ENCODE measurements at places on chromosomes 12 and 14.

DNA sequence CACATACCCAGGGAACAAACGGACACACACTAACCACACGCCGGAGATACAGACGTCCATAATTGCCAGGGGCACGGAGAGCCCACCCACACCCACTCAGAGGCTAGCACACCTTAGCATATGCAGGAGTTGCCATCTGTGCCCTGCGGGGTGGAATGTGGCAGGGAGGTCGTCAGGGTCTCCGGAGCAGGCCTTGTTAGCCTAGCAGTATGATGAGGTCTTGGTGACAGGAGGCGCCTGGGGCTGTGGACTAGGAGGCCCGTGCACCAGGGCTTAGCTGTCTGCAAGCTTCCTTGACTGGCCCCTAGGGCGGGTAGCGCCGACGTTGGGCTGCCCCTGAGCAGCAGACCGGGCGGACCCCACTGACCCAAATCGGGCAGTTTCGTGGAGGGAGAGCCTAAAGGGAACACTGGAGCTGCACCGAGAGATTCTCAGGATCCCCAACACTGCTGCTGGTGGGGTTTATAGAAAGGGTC lies 10.0 kb downstream of the STAC3 start:
- DNase-seq = no peak

GRCh38 chr14:100019156-100019744 lies 46.0 kb upstream of the EVL start:
- no peak for DNase-seq

- no peak for DNase-seq
These were observed 58.4 kb downstream of the SLC25A47 start for GRCh38 chr14:100381395-100382105.

DNA sequence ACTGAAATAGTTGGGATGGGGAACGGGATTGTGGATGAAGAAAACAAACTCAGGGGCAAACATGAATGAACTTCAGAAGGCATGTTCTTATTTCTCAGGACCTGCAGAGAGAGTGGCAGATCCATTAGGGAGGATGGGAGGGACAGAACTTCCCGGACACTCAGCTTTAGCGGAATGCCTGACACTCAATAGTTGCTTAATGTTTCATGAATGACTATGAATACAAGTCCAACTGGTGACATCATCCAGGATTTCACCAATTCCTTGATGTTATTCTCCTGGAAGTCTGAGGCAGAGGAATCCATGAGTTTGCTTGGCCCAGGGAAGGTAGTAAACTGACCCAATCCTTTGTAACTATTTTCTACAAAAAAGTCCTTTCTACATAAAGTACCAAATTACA lies 37.8 kb upstream of the LRRC10 start:
- no peak for DNase-seq

DNA sequence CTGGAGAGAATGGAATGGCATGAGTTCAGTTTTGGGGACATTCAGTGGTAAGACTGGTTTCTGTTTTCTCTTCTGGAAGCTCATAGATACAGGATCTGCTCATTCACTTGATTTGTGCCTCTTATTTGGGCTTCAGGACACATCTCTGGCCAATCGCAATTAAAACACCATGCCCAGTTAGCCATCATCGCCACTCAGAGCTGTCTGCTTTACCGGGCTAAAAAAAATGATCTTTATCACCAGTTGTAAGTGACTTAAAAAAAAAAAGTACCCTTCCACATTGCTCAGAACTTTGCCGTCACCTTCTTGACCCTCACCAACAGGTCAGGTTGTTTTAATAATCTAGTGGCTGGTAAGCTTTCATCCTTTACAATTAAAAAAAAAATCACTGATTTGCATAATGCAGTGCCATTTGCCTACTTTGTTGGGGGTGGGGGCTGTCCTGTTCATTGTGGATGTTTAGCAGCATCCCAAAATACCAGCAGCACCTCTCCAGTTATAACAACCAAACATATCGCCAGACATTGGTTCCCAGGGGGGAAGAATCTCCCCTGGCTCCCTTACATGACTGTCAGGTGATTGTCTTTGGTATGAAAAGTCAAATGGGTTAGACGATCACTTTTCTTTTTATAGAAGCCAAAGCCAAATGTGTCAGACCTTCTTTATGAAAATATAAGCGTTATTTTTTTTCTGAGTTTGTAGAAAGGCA lies 150.1 kb downstream of the PRKCH start:
- DNase-seq = no peak

- no peak for DNase-seq
These were observed 7.6 kb downstream of the AICDA start for GRCh38 chr12:8605057-8605456.

- no peak for DNase-seq
These were observed 74.9 kb downstream of the TBK1 start for GRCh38 chr12:64526859-64527258.

DNA sequence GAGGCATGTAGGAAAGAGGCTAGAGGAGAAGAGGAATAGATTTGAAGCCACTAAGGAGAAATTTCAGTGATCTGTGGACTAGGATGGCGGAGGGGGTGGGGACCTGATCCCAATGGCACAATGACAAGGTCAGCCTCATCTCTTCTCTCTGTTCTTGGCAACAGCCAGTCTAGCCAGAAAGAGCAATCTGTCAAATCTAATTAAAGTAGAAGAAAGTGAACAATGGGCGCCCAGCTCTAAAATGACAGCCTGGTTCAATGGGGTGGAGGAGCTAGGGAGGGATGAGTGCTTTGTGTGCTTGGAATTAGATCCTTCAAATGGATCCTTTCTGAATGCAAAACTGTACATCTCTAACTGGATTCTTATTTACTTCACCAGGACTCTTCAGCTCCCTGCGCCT lies 37.2 kb upstream of the TUBA1C start:
- DNase-seq = no peak

GRCh38 chr14:104313674-104314073 lies 175.3 kb downstream of the KIF26A start:
- DNase-seq = no peak

GRCh38 chr14:31395572-31396205 lies 24.7 kb downstream of the HEATR5A start:
- no peak for DNase-seq

GRCh38 chr12:55839345-55840140 lies 3.2 kb downstream of the MMP19 start:
- no peak for DNase-seq

DNA sequence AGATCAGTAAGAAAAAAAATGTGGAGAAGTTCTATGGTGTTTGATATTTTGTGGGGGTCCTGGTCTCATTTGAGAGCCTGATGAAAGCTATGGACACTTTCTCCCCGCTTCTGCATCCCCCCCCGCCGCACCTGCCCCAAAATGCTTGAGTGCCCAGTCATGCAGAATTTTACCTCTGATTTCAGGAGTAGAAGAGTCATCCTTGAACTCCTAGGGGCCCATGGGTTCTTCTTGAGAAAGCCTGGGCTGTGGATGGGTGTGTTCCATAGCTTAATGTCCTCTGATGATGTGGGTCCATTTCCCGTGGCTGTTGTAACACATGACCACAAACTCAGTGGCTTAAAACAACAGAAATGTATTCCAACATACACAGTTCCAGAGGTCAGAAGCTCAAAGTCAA lies 248.8 kb upstream of the PWP1 start:
- DNase-seq = no peak

DNA sequence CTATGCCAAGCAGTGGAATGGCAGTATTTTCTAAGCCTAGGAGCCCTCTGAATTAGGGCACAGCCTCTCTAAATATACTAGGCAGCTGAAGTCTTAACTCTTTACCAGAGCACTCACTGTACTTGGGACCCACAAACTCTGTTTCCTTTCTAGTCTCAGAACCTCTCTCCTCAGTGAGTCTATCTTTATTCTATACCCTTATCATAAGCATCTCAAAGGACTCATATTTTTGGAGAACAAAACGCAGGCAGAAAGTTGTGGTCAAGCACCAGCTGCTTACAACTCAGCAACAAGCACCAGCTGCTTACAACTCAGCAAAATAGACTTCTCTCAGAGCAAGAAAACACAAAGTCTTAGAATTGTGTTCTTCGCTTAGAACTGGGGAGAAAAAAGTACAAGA lies 993 bp downstream of the CCDC196 start:
- DNase-seq = no peak

DNA sequence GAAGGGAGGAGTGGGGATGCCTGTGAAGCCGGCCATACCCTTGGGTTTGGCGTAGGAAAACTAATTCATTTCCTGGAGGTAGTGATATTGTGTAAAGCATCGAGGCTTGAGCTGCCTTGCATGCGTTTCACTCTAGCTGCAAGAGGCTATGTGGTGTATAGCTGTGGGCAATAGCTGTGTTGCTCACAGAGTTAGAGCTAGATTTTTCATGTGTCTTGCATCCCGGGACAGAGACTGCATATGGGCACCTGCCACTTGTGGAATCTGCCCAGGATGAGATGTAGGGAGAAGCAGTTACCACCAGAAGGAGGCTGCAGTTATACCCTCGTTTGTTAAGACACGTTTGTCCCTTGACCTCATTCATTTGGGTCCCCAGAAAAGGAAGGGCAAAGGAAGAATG lies 106.7 kb downstream of the KTN1 start:
- no peak for DNase-seq

DNA sequence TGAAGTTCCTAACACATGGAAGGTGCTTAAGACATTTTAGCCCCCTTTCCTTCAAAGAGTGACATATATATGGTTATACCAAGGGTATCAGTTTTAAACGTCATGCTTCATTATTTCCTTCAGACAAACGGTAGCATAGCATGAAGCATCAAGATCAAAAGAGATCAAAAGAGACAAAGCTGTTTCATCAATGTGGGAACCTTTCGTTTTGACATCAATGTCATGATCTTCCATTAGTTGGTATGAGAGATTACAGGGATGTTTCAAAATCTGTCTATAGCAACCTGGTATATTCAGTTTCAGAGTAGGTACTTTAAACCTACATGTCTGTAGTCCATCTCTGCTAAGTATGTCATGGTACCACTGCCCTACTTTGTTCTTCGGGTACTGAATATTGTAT lies 28.3 kb downstream of the PUS7L start:
- no peak for DNase-seq

DNA sequence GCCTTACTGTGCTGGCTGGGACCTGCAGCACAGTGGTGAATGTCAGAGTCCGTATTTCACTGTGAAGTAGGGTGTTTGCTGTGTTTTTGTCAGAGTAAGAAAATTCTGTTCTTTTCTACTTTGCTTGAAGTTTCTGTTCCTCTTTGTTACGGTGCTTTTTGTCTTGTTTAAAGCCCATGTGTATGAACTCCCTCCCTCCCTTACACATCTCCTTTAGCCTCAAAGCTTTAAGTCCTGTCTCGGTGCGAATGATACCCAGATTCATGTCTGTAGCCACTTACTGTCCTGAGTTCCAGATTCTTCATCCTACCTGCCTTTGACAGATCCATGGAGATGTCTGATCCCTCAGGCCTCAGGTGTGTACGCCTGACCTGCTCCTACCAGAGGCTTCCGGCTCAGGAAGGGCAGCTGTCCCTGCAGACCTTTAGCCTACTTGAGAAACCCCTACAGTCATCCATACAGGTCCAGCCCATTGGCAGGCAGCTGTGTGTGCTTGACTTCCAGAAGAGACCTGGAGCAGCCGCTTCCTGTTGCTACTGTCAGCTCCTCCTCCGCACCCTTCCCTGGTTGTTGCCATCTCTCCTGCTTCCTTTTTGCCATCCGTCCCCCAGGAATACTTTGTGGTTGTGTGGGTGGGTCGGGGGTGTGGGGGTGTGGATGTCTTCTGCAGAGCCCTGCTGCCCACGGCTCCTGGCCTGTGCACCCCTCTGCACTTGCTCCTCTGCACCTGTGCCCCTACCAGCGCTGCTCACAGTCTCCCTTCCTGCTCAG lies 72.9 kb downstream of the DDX51 start:
- DNase-seq = no peak

DNA sequence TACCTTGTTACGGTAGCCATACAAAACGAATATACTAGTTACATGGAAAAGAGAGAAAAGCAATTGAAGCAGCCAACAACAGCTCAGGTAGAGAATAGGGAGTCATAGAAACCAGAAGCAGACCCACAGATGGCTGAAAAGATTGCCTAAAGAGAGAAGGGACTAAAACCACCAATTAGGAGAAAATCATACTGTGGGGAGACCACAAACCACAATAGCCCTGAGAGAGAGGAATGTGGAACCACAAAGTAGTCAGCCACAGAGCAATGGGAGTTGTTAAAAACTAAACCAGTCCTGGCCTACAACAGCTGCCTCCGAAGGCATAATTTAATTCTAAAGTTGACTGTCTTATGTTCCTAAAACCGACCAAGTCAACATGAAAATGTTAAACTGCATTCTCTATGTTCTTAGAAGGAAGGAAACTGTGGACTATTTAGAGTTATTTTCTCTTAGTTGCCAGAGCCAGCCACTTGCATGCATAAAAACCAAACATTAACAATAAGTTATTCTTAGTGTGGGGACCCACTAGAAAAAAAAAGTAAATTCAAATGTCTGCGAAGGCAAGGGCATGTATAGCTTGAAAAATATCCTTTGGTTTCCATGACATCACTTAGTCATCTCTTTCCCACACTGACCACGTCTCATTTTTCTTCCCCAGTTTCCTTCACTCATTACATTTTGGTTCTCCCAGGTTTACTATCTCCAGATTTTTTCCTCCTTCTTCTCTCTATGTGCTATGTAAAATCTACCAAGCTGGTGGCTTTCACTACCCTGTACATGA lies 398.1 kb downstream of the NOVA1 start:
- DNase-seq = no peak

- no peak for DNase-seq
These were observed 1.1 kb upstream of the FERMT2 start for GRCh38 chr14:52951681-52952554.

DNA sequence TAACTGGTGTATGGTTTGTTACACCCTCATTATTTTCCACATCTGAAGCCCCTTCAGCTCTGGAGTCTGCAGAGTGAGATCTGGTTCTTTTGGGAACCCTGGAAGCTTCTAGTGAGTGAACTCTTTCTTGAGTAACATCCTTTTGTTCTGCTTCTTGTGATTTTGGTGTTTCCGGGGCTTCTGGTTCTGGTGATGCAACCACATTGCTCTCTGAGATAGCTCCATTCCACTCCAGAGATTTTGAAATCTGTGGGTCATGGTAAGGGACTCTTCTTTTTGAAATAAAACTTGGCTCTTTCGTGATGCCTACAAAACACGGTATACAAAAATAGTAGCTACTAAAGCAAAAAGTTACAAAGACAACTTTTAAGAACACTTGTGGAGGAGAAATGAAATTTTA lies 5.4 kb downstream of the MDM1 start:
- no peak for DNase-seq

- DNase-seq = no peak
These were observed 8.4 kb upstream of the SALL2 start for GRCh38 chr14:21534576-21534975.

DNA sequence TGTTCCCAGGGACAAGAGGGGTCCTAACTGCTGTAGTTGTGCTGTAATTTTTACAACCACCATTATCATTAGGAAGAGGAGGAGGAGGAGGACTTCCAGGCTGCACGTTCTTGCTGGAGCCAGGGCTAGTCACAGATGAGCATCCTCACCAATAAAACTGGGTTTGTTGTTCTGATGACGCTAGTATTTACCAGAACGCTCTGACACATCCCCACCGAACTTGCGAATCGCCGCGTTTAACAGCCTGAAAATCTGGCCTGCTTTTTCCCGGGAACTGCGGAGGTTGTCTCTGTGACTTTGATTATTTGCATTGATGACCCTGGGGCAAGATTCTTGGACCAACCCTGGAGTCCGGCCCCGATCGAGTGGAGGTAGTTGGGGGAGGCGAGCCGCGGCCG lies 10.2 kb downstream of the TBX5 start:
- DNase-seq = no peak

GRCh38 chr14:54785136-54785777 lies 117.4 kb downstream of the GCH1 start:
- DNase-seq = no peak

Measured in stimulated activated CD8-positive, alpha-beta memory T cell treated with anti-CD3 and anti-CD28 coated beads, Interleukin-4, amount 100 ng/mL, for 1 hour (primary cell).